MG63 (cell line): ENCODE measurements at places on chromosomes 7 and 10. TPM values are rescaled to one million over a fixed set of nuclear protein-coding genes. Genes with fewer than 3 reads are reported as not detected.
A peak's percentile ranks its signal among the peaks of the same experiment; 100 is the strongest.

GRCh38 chr7:66076462-66077329 is 1.1 kb downstream of the ASL start:
- no peak for DNase-seq

DNA sequence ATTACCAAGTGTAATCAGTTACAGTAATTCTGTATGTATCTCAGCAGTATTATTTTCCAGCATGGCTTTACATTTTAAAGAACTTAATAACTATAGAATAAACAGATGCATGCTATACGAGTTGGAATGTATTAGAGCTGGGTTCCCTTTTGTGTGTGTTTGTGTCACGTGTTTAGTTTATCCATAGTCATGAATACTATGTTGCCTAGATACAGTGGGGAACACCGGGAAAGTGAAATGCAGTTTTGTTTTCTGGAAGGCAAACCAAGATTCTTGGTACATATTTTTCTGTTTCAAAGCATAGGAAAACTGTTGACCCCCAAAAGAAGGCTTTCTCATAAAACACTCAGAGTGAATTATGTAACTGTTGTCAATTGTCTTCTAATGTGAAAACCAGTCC is 119.0 kb downstream of the FANK1 start:
- no peak for DNase-seq

- DNase-seq: no peak
Measured at GRCh38 chr7:5594616-5595544, 171.2 kb upstream of the TNRC18 start.

RARRES2 gene
- total RNA-seq: not detected in 2 replicates

- DNase-seq: no peak
Measured at GRCh38 chr10:50885097-50885859, at the start of gene A1CF. Gene A1CF (minus strand): TSS chr10:50885627. CDS start chr10:50859940, 25,687 bp downstream.

PPP1R17 gene
- total RNA-seq: not detected in 2 replicates

GRCh38 chr10:91287276-91287675 is 66.8 kb downstream of the PCGF5 start:
- DNase-seq: no peak

DNA sequence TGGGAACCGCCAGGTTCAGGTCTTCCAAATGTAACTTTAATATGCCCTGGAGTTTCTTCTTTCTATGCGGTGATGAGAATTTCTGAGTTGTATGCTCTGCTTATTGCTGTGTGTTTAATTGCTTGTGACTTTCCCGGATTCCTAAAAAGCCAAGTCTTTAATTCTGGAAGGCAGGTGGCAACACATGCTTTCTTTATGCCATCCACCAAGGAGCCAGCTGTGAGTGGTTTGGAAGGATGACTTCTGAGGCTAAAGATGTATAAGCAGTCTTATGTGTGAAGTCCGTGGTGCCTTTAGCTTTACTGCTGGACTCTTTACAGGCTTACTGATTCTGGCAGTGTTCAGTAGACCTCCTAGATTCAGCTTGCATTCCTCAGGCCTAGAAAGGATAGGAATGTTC is 3.1 kb downstream of the SDK1 start:
- DNase-seq: no peak

GRCh38 chr10:79196470-79197461 is 128.0 kb downstream of the ZMIZ1 start:
- peak; percentile 41 for DNase-seq

DNA sequence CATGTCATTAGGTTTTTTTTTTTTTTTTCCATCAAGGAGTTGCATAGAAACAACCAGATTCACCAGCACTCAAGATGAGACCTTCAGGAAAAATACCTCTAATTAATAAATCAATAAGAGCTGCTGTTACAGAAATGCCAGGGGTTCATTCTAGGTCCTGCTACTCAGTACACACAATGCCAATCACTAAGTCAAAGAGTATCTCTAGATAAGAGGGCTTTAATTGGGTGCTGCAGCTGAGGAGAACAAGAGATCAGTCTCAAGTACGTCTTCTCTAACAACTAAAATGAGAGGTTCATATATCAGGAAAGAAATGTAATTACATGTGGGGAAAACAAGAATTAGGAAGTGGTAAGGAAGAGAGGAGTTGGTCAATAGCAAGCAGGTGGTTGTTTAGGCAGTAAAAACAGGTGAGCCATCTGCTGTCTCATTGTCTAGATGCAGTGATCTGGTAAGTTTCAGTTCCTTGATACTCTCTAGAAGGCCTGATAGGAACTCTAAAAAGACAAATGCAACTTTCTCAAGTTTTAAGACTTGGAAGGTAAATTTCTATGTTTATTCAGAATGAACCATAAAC is 272.9 kb upstream of the ZWINT start:
- DNase-seq: no peak

CUBN gene
- total RNA-seq: 0.10 and 8.9 TPM in 2 replicates

DNA sequence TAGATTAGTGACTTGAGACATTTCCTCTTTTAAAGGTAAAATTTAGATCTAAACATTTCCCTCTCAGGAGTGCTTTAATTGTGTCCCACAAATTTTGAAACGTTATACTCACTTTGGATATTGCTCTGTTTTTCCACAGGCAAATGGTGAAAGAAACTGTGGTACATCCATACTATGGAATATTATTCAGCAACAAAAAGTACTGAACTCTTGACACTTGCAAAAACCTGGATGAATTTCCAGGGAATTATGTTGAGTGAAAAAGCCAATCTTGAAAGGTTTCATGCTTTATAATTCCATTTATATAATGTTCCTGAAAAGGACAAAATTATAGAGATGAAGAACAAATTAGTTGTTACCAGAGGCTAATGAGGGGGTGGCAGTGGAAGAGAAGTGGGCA is 153.3 kb upstream of the SVIL start:
- no peak for DNase-seq

DNA sequence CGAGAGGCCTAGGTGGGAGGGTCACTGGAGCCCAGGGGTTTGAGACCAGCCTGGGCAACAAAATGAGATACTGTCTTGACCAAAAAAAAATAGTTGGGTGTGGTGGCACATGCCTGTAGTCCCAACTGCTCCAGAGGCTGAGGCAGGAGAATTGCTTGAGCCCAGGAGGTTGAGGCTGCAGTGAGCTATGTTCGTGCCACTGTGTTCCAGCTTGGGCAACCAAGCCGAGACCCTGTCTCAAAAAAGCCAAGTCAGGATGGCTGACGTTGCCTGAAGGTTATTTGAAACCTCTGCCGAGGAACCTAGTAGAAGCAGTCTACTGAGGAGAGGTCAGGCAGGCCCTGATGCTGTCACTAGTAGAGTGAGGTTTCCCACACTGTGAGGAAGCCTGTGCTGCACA is 22.8 kb downstream of the DNAJB6 start:
- no peak for DNase-seq

DNA sequence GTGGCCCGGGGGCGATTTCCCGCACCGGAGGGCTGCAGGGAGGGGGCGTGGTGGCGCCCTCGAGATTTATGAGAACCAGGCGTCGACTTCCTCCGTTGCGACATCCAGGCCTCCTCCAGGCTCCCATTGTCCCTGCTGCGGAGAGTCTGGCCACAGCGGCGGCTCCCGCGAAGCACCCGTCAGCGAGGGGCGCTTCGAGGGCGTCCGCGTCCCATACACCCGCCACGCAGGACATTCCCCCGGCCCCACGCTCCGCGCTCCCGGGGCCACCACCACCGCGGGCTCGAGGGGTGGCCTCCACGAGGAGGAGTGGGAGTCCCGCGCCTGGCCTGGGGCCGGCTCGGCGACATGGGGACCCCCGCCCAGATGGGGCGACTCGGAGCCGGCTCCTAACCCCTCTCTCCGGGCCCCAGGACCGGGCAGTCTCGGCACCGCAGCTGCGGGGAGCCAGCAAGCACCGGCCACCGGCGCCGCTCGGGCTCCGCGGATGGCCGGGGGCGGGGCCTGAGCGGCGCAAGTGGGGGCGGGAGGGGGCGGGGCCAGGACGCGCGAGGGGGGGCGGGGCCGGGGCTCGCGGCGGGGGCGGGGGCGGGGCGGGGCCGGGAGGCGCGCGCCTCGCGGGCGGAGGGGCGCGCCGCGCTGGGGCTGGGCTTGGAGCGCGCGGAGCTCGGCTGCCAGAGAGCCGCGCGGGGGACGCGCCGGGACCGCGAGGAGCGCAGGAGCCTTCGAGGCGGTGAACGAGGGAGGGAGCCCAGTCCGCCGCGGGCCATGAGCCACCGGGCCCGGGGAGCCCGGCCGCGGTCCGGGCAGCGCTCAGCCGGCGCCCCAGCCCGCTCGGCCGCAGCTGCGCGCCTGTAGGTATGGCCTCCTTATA is at the start of gene SH2B2:
SH2B2 (plus strand) TSS at position 632 of the 874 bp plus-strand sequence. CDS start 13,683 bp downstream, outside the sequence.
- peak; percentile 28 for DNase-seq

- DNase-seq: no peak
Measured at GRCh38 chr10:97784200-97784810, 12.5 kb upstream of the SFRP5 start.

C10orf88 gene
- total RNA-seq: 3.5 and 8.4 TPM in 2 replicates

GRCh38 chr7:111681242-111681641 is 119.0 kb upstream of the IMMP2L start:
- no peak for DNase-seq

GRCh38 chr7:108063520-108063933 is 60.6 kb upstream of the LAMB1 start:
- no peak for DNase-seq

DNA sequence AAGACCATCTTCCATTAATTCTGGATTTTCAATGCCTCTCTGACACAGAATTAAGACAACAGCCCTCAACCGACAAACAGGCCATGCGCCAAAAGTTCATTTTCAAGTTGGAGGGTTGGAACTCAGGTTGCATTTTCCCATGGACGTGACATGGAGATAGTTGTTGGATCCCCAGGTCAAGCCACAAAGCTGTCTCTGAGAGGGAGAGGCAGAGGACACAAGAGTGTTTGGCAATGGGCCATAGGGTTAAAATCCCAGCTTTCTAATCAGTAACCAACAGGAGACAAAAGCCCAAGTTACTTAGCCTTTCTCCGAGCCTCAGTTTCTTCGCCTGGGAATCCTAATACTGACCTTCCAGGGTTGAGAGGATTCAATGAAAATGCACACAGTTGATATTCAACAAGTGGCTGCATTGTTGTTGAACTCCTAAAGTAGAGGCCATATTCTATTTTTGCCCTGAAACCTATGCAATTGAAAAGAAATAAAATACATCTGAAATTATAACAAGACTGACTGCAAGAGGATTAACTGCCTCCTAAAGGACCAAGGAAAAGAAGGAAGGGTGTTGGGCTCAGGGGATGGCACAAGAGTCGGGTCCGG is 44.3 kb downstream of the SORBS1 start:
- DNase-seq: no peak

CNTNAP2 gene
- total RNA-seq: not detected in 2 replicates

GRCh38 chr7:111107579-111107978 is 16.7 kb downstream of the LRRN3 start:
- DNase-seq: no peak

DNA sequence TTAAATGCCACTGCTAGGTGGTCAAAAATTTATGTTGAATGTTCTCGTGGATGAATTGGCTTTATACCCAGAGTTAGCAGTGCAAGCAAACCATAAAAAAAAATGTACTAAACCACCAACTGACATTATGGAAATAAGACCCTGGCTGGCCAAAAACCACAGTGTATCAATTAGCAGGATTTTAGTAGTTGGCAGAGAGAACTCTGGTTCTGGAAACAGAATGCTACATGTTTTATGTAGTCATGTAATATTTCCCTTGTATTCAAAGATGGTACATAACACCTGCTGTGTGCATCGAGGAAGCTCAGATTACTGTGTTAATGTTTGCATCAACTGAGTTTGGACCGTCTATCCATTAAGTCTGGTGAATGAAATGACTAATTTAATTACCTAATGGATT is 618.5 kb downstream of the CCSER2 start:
- no peak for DNase-seq

NPSR1 gene
- not detected in 2 replicates for total RNA-seq

UBN2 gene
- 0.76 and 0.86 TPM in 2 replicates for total RNA-seq

CTAGE4 gene
- 0.57 and 2.1 TPM in 2 replicates for total RNA-seq

DNA sequence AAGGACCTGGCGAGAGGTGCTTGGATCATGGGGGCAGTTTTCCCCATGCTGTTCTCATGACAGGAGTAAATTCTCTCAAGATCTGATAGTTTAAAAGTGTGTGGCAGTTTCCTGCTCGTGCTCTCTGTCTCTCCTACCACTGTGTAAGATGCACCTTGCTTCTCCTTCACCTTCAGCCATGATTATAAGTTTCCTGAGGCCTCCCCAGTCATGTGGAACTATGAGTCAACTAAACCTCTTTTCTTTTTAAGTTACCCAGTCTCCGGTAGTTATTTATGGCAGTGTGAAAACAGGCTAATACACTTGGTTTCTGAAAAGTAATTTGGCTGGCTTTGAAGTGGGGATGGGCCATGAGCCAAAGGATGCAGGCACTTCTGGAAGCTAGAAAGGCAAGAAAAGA is 268.0 kb upstream of the KAT6B start:
- DNase-seq: no peak

GNAT3 gene
- total RNA-seq: not detected in 2 replicates

POU6F2 gene
- total RNA-seq: not detected in 2 replicates

- DNase-seq: no peak
Measured at GRCh38 chr7:5532536-5533335, 109.1 kb upstream of the TNRC18 start.

- no peak for DNase-seq
Measured at GRCh38 chr7:148458263-148458662, 132.3 kb upstream of the C7orf33 start.

DNA sequence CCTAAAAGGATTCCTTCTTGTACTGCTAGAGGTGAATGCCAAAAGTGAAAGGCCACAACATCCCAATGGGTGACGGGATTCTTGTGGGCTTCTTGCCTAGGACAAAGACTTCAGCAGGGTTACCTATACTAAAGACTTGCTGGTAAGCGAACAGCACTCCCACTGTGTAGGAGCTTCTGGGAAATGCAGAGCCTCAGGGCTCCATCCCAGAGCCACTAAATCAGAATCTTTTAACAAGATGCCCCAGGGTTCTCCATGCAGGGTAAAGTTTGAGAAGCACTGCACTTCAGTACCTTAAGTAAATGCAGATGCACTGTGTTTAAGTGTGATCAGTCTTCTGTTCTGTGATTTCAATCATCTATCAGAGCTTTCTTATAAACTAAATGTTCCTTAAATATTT is 266.9 kb upstream of the KLF14 start:
- DNase-seq: no peak

- DNase-seq: no peak
Measured at GRCh38 chr10:3977761-3978160, 192.8 kb upstream of the KLF6 start.

CCDC6 gene
- total RNA-seq: 19.0 and 21.1 TPM in 2 replicates

DNA sequence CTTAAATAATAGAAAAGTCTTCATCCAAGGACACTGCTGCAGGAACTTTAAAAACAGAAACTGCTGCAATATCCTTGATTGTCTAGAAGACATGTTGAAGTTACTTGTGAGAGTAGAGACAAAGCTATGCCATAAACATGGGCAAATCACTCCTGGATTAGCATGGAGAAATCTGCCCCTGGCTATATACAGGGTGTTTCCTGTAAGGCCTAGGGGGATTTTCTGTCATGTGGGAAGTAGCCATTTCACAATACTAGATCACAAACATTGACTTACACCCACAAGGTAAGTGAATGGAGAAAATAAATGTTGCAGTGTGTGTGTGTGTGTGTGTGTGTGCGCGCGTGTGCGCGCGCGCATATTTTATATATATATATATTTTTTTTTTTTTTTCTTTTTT is 35.2 kb upstream of the PDK4 start:
- no peak for DNase-seq

ADRA2A gene
- 0.37 TPM in 1 of 2 replicates, not detected in the other for total RNA-seq
